ENCODE measurements at places on chromosomes 12 and 14.

- peak; percentile 89 for DNase-seq
Measured at GRCh38 chr14:24093901-24094840, at the start of gene PCK2. Gene PCK2, plus strand, starts transcription at chr14:24094311. Its CDS starts 95 bp downstream, at chr14:24094406.

GRCh38 chr14:31037709-31038221 lies 11.6 kb upstream of the STRN3 start:
- DNase-seq = no peak

DNA sequence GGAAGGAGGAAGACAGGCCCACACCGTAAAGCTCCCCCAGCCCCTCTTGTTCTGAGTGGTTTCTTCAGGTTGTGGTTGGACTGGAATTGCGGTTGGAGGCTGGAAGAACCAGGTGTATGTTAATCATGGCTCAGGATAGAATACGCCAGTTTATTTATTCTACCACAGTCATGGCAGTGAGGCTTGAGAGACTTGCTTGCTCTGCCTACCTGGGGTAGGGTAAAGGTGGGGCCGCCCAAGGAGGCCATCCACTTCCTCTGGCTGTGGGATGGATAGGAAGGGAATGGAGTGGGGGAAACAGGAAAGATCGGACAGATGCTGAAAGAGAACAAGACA lies 8.1 kb downstream of the SHMT2 start:
- DNase-seq = no peak

- no peak for DNase-seq
Measured at GRCh38 chr12:81699551-81699950, 59.6 kb downstream of the PPFIA2 start.

Data from umbilical cord (tissue), 2 donors.